Lower lobe of right lung (tissue), 2 donors: ENCODE measurements at places on chromosomes 16 and 17. TPM values are rescaled to one million over a fixed set of nuclear protein-coding genes. Genes with fewer than 3 reads are reported as not detected.

Gene MLYCD
- total RNA-seq = 9.1 TPM

Gene SPAG5
- 4.9 TPM for total RNA-seq

Gene SOX9
- 4.3 TPM for total RNA-seq

Gene SPATA32
- total RNA-seq = not detected

Gene ENGASE
- 56.4 TPM for total RNA-seq

Gene KRT40
- 0.27 TPM for total RNA-seq

Gene FGF11
- 1.2 TPM for total RNA-seq

Gene DNAI2
- 6.2 TPM for total RNA-seq

Gene JPH3
- total RNA-seq = 0.12 TPM

Gene ACSM2A
- total RNA-seq = not detected
